ENCODE measurements at places on chromosomes 13 and 19. TPM values are rescaled to one million over a fixed set of nuclear protein-coding genes. Genes with fewer than 3 reads are reported as not detected.

The MCF2L gene
- 0.09 TPM for total RNA-seq

The FXYD1 gene
- not detected for total RNA-seq

The CGB8 gene
- not detected for total RNA-seq

GRCh38 chr19:47438793-47439220, 19.5 kb upstream of the MEIS3 start:
- peaks cover 40% of the 10 kb centered on the region for H3K27me3 ChIP-seq
- H3K36me3 ChIP-seq = no peaks in the 10 kb centered on the region

GRCh38 chr19:53521373-53522202, 16.4 kb upstream of the ZNF331 start:
- H3K27me3 ChIP-seq = no peaks in the 10 kb centered on the region
- peak; percentile 56 for DNase-seq
- H3K4me1 ChIP-seq = peaks cover 14% of the 10 kb centered on the region

DNA sequence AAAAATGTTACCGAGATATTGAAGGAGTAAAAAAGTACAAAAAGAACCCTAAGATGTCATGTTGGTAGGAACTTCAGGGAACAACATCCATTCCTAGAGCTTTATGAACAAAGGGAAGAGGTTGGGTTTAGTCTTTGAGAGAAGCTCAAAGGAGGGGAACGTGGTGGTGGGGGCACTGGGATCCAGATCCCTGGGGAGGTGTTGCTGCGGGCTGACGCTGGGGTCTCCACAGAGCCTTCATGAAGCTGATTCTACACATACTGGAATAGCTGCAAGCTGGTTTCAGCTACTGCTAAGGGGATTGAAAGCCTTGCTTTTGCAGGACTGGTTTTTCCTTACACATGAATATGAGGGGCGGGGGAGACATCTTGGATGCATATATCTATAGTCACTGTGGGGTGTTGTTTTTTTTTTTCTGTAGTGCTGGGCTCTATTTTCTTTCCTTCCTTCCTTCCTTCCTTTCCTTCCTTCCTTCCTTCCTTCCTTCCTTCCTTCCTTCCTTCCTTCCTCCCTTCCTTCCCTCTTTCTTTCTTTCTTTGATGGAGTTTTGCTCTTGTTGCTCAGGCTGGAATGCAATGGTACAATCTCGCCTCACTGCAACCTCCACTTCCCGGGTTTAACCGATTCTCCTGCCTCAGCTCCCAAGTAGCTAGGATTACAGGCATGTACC, 6.5 kb upstream of the MZF1 start:
- H3K4me3 ChIP-seq = no peak overlapping the region
- H3K4me1 ChIP-seq = peaks cover 34% of the 10 kb centered on the region
- H3K36me3 ChIP-seq = peaks cover 10% of the 10 kb centered on the region
- peak; percentile 52 for DNase-seq

DNA sequence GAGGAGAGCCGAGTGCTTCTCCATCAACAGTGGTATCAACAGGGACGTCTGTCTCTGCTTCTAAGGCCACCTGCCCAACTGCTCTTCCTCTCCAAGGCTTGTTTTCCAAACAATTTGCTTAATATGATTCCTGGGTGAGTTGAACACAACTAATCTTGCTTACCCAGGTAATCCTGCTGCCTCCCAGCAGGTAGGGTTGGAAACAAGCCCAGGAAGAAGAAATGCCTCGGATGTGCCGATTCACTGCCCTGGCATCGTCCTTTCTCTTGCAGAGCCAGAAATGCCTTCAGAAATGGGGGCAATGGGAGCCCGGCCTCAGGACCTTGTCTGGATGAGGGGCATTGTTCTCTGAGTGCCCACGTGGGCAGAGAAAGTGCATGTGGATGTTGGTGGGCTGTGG, 51.9 kb upstream of the C1QTNF9B start:
- no peak overlapping the region for H3K4me3 ChIP-seq
- DNase-seq = no peak
- no peak overlapping the region for H3K27ac ChIP-seq
- H3K36me3 ChIP-seq = no peaks in the 10 kb centered on the region

GRCh38 chr19:43684326-43684725, 14.4 kb upstream of the PLAUR start:
- no peak overlapping the region for H3K4me3 ChIP-seq
- H3K27me3 ChIP-seq = no peaks in the 10 kb centered on the region
- no peaks in the 10 kb centered on the region for H3K4me1 ChIP-seq
- H3K27ac ChIP-seq = no peak overlapping the region
- no peak for DNase-seq

GRCh38 chr19:33551676-33552075, 30.1 kb upstream of the PEPD start:
- H3K4me3 ChIP-seq = no peak overlapping the region
- no peaks in the 10 kb centered on the region for H3K4me1 ChIP-seq
- no peaks in the 10 kb centered on the region for H3K27me3 ChIP-seq
- no peak overlapping the region for H3K27ac ChIP-seq
- H3K36me3 ChIP-seq = no peaks in the 10 kb centered on the region

- no peak overlapping the region for H3K4me3 ChIP-seq
- no peak overlapping the region for H3K27ac ChIP-seq
- H3K27me3 ChIP-seq = peaks cover 9% of the 10 kb centered on the region
- DNase-seq = peak; percentile 95
These were observed 7.5 kb upstream of the ARHGEF18 start for GRCh38 chr19:7340959-7341837.

DNA sequence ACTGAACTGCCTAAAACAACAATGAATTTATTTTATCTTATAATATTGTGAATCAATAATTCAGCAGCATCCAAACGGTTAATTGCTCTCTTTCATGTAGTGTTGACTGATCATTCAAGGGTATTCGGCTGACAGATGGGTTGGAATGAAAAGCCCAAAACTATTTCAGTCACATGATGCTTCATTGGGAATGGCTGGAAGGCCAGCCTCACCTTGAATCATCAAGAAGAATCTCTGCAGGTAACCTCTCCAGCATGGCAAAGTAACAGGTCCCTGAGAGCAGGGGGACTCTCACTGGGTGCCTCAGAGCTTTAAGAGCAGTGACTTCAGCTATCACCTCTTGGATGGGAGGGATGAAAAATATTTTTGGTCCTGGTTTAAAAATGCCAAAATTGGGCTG, 1395.7 kb downstream of the OLFM4 start:
- no peak overlapping the region for H3K27ac ChIP-seq
- no peaks in the 10 kb centered on the region for H3K4me1 ChIP-seq
- H3K27me3 ChIP-seq = no peaks in the 10 kb centered on the region
- H3K36me3 ChIP-seq = no peaks in the 10 kb centered on the region
- DNase-seq = no peak

All from activated CD4-positive, alpha-beta T cell treated with anti-CD3 and anti-CD28 coated beads, Interleukin-2, amount 10 ng/mL, durations not matched to agents 24 days and 14 days (primary cell).